ENCODE measurements at places on chromosomes 3 and 15.
A peak's percentile ranks its signal among the peaks of the same experiment; 100 is the strongest.

DNA sequence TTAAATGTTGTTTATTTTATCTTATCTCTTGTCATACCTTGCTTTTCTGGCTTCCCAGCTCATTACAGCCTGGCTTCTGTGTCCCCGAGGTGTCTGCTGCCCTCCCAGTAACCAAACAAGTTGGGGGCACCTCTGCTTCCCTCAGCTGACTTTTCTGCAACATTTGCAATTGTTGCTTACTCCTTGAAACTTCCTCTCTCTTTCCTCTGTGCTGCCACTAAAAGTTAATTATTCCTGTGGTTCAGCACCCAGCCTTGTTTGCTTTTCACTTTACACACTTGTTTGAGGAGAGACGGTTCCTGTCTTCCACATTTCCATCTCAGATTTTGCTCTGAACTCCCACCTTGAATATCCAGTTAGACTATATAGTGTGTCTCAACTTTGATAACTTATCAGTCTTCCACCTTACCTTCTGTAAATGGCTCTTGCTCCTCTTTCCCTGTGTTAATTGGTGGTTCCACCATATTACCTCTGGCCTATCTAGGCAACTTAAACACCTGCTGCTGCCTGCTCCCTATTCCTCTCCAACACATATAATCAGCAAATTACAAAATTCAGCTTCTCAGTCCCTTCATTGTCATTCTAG lies 21.6 kb downstream of the MCTP2 start:
- no peak for DNase-seq

- no peak for DNase-seq
Measured at GRCh38 chr3:44392489-44392888, 53.9 kb downstream of the TCAIM start.

DNA sequence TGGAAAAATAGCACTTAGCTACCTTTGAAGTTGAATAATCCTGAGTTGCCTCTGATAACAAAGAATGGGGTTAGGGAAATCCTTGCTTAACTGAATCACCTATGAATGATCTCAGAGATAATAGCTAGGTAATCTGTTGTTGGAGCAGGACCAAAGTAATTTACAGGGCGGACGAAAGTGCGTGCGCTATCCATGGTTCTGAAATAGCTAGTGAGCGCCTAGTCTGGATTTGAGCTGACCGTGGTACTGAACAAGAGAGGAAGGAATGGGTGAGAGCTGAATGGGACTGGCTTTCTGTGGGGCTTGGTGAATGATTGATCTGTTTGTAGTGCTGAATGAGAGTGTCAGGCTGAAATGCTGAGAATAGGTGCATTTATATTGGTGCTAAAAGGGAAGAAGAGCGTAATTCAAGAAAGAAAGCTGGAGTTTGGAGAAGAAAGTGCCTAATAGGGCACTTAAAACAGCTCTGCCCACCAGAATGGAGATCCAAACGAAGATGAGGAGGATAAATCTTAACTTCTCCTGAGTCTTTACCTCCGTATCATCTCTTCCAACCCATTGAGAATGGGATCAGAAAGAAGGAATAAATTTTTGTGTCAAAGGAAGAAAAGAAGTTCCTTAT lies 10.1 kb downstream of the SCN10A start:
- DNase-seq = peak; percentile 18

DNA sequence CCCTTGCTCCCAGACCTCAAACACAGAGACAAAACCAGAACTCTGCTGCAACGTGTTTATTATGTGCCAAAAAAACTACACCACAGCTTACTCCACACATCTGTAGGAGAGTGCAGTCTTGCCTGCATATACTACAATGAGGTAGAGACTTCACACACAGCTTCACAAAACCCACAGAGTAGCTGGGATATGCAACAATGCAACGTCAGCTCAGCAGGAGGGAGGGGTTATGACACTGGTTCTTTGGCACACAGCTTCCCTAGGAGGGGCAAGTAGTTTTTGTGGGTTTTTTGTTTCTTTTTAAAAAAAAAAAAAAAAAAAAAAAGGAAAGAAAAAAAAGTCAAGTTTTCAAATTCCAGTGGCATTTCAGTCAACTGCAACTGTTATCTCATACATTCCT lies 2.9 kb upstream of the RPS17 start:
- no peak for DNase-seq

GRCh38 chr3:158405507-158405906 lies 165.5 kb upstream of the MLF1 start:
- no peak for DNase-seq

- no peak for DNase-seq
Measured at GRCh38 chr3:86175051-86175536, 815.9 kb downstream of the VGLL3 start.

DNA sequence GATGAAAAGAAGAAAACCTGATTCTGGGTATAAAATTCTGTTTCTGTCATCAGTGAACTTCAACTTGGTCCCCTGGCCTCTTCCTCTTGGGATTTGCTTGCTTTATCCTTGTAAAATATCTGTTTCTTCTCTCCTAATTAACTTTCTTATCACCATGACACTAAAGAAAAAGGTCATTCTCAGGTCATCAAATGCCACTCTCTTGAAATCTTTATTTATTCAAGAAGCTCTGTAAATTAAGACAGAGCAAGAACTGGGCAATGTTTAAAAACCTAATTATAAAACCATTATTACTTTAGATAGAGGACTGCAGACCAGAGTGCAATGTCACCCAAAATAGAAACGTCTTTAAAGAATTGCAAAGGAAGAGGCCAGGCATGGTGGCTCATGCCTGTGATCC lies 6.0 kb upstream of the LIPC start:
- no peak for DNase-seq

DNA sequence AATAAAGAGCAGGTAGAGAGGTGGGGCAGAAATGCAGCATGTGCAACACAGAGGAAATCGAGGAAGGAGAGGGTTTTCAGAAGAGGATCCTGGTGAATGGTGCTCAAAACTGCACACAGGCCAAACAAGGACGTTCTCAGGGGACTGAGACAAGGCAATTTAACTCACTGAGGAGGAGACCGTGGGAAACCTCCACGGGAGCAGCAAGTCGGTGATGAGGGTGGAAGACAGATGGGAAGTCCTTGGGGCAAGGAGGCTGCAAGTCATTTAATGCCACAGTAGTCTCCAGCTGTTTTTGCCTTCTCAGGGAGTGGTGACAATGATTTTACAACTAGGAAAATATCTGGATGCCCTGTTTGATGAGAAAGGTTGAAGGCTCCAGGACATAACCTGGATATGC lies 11.5 kb upstream of the PDIA5 start:
- DNase-seq = no peak

- no peak for DNase-seq
Measured at GRCh38 chr15:70277556-70277955, 179.8 kb upstream of the TLE3 start.

GRCh38 chr15:22226034-22226790 lies 145.9 kb downstream of the OR4M2 start:
- DNase-seq = no peak

DNA sequence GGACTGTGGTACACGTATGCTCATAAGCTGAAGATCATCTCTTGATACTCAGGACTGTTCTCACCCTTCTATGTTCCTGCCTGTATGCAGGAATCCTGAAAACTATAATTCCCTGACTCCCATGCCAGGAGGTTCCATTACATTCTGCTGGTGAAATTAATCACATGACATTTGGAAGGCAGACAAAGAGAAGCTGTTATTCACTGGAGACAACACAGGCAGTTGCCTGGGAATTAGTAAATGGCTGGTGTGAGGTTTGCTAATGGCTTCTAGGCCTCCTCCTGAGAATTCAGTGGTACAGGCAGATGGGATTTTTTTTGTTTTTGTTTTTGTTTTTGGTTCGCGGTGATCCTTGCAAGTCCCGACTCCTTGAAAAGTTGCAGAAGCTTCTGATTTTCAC lies 91.4 kb downstream of the CTNNB1 start:
- DNase-seq = no peak

DNA sequence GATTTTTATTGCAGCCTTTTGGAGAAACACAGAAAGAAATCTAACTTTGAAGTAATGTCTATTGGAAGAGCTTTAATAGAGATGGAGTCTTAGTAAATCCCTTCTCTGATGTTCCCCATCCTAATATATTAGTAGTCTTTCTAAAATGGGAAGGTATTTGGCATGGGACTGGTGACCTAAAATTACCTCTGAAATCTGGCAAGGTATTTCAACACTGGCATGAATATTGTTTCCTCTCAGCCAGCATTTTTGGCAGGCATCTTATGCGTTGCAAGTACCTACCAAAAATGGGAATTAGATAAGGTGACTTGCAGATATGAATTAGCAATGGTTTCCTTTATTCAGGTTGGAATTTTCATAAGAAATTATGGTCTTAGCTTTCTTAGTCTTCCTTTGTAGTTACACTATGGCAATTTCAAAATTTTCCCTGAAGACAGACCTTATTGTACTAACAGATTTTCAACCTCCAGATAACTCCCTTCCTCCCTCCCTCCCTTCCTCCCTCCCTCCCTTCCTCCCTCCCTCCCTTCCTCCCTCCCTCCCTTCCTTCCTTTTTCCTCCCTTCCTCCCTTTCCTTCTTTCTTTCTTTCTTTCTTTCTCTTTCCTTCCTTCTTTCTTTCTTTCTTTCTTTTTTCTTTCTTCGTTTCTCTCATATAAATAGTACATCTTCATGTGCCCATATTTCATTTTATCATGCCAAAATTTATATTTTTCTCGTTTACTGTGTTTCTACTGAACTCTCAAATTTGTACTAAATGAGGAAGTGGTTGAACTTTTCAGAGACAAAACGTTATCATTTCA lies 168.2 kb upstream of the KCNMB2 start:
- no peak for DNase-seq

- DNase-seq = no peak
Measured at GRCh38 chr15:86611417-86612040, 531.9 kb downstream of the AGBL1 start.

- DNase-seq = no peak
Measured at GRCh38 chr15:101498076-101498716, 8.7 kb upstream of the PCSK6 start.
